Stimulated activated CD8-positive, alpha-beta memory T cell treated with anti-CD3 and anti-CD28 coated beads, Interleukin-7, amount 100 ng/mL, for 1 hour (primary cell): ENCODE measurements at places on chromosomes 7 and 10.

DNA sequence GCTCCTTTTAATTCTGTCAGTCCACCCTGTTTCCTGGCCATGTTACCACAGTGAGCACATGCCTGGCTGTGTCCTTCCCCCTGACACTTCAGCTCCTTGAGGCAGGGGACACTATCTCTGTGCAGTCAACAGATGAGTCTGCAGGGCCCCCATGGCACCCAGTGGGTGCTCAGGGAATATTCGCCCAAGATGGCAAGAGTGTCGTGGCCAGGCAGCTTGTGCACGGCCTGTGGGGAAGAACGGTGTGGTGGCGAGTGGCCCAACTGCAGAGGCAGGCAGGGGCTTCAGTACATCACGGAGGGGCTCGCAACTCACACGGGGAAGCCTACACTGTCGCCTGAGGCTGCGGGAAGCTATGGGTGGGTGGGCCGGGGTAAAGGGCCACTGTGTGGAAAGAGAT lies 91.1 kb downstream of the TRRAP start:
- no peak for DNase-seq

GRCh38 chr10:95334805-95335144 lies 44.0 kb upstream of the PDLIM1 start:
- no peak for DNase-seq

GRCh38 chr7:128939861-128940410 lies 2.2 kb downstream of the IRF5 start:
- DNase-seq: no peak

DNA sequence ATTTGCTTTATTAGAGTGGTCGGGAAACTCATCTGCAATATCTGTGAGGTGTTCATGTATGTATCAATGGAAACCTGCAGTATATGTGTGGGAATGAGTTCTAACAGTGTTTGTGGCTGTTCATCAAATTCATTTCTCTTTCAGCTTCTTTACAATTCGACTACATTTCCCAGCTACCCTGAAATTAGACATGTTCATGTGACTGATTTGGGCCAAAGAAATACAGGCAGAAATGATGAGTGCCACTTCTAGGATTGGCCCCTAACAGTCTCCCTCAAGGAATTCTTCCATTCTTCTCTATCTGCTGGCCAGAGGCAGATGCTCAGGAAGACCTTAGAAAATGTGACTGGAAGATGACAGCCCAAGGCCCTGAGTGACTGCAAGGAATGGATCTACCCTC lies 114.8 kb upstream of the WAC start:
- no peak for DNase-seq

DNA sequence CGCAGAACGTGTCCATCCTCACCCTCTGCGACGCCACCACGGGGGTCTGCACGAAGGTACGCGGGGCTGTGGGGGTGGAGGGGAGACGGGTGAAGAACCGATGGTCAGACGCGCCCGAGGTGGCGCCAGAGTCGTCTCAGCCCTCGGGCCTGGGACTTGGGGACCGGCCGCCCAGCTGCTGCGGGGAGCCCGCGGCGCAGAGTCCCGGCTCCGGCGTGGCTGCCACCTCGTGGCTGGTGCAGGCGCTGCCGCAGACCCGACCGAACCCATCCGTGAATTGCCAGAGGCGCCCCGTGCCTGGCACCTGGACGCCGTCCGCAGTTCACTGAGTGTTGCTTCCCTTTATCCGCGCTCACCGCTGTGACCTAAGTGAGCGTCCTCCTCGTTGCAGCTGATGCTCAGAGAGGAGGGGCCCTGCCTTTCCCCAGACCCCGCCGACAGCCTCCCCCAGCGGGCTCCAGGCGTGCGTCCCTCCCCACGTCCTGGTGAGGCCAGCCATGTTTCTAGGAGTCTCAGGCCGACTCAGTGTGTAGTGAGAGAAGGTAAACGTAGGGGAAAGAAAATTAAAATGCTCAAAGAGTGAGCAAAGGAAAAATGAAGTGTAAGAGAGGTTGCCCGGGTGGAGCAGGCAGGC lies 208.7 kb downstream of the PAXIP1 start:
- DNase-seq: no peak

- DNase-seq: no peak
Measured at GRCh38 chr7:18241543-18242231, 214.0 kb upstream of the PRPS1L1 start.

GRCh38 chr7:5634107-5634950 lies 147.1 kb downstream of the RNF216 start:
- no peak for DNase-seq

GRCh38 chr7:128827248-128827958 lies 2.8 kb upstream of the FLNC start:
- no peak for DNase-seq

DNA sequence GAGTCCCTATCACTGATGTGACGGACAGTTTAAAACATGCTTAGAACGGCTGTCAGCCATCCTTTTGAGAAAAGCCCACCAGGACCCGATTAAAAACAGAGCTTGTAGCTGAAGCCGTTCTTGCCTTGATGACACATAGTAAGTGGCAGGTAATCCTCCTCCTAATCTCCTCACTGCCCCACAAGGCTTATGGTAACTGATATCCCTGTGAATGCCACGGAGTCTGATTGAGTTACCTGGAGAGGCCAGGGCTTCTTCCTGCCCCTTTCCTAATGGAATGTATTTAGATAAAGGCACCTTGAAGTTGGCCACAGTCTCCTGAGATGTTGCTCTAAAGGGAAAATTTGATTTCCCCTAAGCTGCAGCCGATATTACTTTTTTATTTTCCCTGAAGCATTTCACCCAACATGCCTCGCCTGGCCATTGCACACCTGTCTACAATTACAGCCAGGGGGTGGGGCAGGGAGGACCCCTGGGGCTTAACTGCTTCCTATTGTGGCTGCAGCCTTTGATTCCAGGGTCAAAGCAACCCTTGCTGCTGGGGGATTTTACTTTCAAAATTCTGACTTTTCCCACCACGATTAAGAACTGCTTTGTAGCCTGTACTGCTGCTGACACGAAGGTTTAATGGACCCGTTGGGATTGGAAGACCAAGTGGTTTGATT lies 169.0 kb upstream of the GPR26 start:
- DNase-seq: no peak

DNA sequence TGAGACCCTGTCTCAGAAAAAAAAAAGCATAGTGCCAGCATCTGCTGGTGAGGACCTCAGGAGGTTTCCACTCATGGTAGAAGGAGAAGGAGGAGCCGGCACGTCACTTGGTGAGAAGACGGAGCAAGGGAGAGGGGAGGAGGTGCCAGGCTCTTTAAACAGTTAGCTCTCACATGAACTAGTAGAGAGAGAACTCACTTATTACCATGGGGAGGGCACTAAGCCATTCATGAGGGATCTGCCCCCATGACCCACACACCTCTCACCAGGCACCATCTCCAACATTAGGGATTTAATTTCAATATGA lies 62.9 kb upstream of the VKORC1L1 start:
- no peak for DNase-seq

DNA sequence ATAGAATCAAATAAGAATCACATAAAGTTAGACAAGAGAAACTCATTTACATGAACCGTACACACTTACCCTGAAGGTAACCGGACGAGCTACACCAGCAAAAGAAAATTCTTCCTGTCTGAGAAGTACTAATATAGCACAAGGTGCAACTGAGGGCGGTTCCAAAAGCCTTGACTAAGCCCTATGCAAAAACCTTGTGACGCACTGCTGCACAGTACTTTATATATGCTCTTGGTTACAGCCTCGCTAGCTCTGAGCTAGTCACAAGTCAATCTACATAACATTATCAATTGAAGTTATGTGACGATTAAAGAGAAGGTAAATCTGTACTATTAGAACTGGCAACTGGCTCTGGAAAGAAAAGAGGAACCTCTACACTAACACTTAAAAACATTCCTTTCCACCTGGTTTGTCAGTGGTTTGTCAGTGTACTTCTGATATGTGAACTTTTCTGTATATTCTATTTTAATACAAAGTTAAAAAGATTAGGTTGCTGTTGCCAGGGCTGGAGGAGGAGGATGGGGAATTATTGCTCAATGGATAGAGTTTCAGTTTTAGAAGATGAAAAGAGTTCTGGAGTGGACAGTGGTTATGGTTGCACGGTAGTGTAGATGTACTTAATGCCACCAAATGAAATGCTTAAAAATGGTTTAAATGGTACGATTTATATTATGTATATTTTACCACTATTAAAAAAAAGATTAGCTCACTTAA lies 21.6 kb downstream of the NT5C3A start:
- no peak for DNase-seq

- DNase-seq: no peak
Measured at GRCh38 chr7:40694026-40694809, 559.4 kb downstream of the SUGCT start.

DNA sequence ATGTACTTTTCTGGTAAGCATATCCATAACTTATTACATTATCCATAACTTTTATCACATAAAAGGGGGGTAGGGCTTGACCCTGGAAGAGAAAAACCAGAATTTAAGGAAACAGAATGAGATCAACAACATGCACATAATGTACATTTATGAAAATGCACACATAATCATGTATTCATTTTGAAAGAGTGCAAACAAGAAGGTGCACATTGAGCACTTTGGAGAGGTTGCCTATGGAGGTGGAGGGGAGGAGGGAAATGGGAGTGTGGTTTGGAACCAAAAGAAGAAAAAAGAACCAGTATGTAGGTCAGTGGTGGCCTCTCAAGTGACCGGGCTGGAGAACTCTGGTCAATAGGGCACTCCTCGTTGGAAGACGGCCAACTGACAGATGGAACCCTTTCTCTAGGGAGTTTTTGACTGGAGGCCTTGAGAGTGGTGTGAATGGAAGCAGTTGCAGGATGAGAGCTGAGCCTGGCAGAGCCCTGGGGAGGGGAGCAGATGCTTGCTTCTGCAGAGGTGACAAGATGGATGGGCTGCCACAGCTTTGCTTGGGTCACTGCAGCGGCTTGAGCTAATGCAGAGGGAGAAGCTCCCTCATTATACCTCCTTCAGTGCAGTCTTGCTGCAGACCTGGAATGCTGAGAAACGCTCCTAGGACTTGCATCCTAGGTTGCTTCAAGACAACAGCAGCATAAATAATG lies 192.7 kb downstream of the SEC23IP start:
- no peak for DNase-seq

GRCh38 chr10:62795762-62796161 lies 8.8 kb upstream of the ADO start:
- no peak for DNase-seq

GRCh38 chr7:42902331-42902730 lies 9.5 kb downstream of the C7orf25 start:
- no peak for DNase-seq

DNA sequence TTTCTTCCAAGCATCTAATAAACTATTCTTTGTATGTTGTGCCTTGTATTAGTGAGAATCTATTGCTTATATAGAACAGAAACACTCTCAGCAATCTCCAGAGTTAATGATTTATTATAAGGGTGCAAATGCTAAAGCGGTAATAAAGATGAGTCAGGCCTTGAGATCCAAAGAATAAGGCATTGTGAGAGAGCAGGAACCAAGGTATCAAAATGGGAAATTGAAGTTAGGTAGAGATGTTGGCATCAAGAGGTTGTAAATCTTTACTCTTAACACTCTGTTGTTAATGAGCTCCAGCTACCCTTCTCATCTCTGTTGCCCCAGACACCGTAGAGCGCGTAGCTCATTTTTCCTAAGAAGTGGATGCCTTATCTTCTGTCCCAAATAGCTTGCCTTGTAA lies 375.2 kb downstream of the ARL4A start:
- DNase-seq: no peak

DNA sequence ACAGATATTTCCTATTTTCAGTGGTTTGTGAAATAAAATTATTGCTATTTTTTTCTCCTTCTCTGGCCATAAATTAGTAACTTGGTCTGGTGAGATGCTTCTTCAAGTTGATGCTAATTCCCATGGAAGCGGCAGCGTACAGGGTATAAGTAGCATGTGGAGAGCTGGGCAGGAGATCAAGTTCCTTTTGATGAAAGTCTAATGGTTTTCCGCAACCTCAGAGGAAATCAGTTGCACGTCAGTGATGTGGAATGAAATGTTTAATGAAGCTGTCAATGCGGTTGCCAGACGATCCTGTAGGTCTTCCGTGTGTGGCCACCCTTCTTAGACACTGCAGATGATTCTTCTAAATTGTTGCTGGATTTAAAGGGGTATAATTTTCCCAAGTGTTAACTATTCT lies 236.4 kb upstream of the GRM3 start:
- no peak for DNase-seq

- DNase-seq: no peak
Measured at GRCh38 chr10:42970451-42971250, 106.2 kb upstream of the RET start.

GRCh38 chr7:82678716-82679115 lies 235.1 kb upstream of the CACNA2D1 start:
- no peak for DNase-seq

GRCh38 chr7:116443646-116444045 lies 55.9 kb upstream of the CAV2 start:
- no peak for DNase-seq

GRCh38 chr7:35319606-35320005 lies 65.7 kb upstream of the TBX20 start:
- DNase-seq: no peak

DNA sequence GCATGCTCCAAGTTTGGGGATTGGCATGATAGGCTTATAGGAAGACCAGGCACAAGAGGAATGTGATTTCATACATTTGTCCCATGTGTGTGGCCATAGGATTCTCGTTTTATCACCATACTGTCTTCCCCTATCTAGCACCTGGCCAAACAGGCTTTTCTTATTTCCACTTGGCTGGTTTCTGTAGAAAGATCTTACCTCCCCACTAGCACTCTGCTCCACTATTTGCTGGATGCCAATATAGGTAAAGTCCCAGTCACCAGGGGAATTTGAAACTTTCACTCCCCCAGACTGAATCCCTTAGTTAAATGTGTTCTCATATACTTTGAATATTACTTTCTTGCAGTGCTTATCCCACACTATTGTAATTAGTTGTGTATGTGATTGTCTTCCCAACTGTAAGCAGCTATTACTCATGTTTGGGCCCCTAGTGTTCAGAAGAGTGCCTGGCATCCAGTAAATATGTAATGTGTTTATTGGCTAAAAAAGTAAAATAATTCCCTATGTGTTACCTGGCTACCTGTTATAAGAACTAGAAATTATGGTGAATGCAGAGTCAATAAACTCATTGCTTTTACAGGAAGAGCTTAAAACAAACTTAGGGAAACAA lies 109.0 kb downstream of the LRMDA start:
- DNase-seq: no peak

- DNase-seq: no peak
Measured at GRCh38 chr7:36497775-36498174, 108.1 kb downstream of the ANLN start.

DNA sequence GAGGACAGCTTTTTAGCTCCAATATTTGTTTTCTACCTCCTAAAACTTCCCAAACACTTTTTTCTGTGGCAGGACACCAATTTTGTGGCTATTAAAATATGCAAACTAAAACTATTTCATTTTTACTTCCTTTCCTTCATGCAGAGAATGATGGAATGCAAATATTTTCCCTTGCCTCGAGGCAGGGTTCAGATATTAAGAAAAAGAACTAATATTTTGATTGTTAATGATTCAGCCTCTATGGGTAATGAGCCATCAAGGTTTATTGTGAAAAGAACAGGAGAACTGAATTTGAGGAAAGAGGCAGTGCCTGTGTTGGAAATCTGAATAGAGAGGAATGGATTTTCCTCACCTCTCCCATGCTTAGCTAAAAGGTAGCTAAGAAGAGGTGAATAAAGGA lies 43.1 kb upstream of the CASD1 start:
- no peak for DNase-seq

- DNase-seq: no peak
Measured at GRCh38 chr7:89238156-89238555, 442.6 kb upstream of the TEX47 start.
